Bladder microvascular endothelial cell (primary cell): ENCODE measurements at places on chromosomes 2 and 18. TPM values are rescaled to one million over a fixed set of nuclear protein-coding genes. Genes with fewer than 3 reads are reported as not detected.

The TMEM198 gene
- total RNA-seq, result not detected in 2 replicates

The RAB6C gene
- 0.06 TPM in 1 of 2 replicates, not detected in the other for total RNA-seq

The LRRC30 gene
- not detected in 2 replicates for total RNA-seq

The SERTAD2 gene
- 3.4 and 12.5 TPM in 2 replicates for total RNA-seq

The LRRTM1 gene
- not detected in 2 replicates for total RNA-seq

The CAPN14 gene
- total RNA-seq, result under 0.01 and 0.13 TPM in 2 replicates

The C2orf80 gene
- total RNA-seq, result not detected in 2 replicates

The FOXI3 gene
- total RNA-seq, result not detected in 2 replicates
